Stimulated activated CD4-positive, alpha-beta T cell treated with anti-CD3 and anti-CD28 coated beads, Interleukin-1b, Interleukin-23, amount 100 ng/mL, for 1 hour (primary cell): ENCODE measurements at places on chromosomes 1 and 21.

- DNase-seq: no peak
Observed at GRCh38 chr21:34890724-34891612, 158.1 kb downstream of the RUNX1 start.

- no peak for DNase-seq
Observed at GRCh38 chr1:182877842-182878241, 38.7 kb downstream of the DHX9 start.

DNA sequence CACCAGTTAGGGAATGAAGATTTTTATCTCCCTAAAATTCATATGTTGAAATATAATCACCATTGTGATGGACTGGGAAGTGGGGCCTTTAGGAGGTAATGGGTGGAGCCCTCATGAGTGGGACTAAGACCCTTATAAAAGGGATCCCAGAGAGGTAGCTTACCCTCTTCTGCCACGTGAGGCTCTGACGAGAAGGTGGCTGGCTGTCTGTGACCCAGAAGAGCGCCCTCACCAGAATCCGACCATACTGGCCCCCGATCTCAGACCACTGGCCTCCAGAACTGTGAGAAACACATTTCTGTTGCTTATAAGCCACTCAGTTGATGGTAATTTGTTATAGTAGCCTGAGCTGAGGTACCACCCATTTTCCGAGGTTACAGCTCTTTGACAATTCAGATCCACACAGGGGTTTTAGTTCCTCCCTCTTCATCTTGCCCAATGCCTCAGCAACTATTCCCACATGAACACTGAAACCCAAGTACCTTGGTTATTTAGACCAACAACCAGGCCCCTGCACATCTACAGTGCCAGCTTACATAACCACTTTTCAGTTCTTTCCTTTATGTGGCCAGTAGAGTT lies 27.6 kb upstream of the HUNK start:
- DNase-seq: no peak

- DNase-seq: no peak
Observed at GRCh38 chr1:23020706-23021405, 1.6 kb downstream of the KDM1A start.

DNA sequence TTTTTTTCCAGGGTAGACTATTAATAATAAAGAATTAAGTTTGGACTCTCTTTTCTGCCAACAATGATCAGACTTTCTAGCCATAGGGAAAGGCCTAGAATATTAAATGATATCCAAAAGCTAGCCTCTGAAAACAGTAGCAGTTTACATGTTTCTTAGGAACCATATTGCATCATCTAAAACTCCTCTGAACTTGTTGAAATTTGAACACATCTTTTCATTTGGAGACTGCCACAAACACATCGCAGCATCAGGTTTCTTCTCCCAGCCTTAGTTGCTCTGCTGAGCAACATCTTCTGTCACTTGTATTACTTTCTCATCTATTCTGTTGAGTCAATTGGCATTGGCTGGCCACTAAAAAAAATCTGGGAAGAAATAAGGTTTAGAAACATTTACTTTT lies 63.2 kb upstream of the GNG4 start:
- DNase-seq: no peak

GRCh38 chr1:76191561-76191960 lies 117.0 kb downstream of the ST6GALNAC3 start:
- DNase-seq: no peak

- no peak for DNase-seq
Observed at GRCh38 chr1:163807331-163808049, 485.7 kb downstream of the NUF2 start.

DNA sequence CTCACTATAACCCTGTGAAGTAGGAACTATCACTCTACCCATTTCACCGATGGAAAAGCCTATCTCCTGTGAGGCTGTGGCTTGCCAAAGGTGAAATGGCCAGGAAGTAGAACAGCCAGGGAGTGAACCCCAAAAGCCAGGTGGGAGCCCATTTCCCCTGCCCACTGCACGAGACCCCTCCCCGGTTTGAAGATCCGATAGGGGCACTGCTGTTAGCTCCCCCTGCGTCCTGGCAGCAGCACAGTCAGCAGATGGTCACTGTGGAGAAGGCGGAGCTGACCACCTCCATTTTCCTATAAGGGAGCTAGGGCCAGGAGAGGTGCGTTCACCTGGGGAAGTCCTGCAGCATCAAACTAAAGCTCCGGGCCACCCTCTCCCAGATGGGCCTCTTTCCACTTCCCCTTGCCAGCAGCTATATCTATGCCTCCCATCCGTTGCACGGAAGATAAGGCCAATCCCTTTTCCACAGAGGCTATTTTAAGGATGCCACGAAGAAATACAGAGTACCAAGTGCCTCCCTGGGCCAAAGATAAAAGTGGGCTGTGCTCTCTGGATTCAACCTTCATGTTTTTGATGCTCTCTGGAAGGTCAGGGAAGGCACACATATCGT lies 7.8 kb downstream of the ERG start:
- no peak for DNase-seq

DNA sequence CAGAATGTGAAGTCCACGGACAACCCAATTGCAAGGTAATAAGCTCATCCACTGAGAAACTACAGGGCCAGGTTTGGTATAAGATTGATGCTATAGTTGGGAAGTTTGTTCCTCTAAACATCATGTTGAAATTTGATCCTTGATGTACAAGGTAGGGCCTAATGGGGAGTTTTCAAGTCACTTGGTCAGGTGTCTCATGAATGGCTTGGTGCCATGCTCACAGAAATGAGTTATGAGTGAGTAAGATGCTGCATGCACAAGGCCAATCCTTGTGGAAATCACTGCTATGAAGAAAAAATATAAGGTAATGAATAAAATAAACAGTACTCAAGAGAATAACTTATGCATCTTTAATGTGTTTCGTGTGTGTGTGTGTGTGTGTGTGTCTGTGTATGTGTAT lies 1891.2 kb downstream of the NCAM2 start:
- no peak for DNase-seq

DNA sequence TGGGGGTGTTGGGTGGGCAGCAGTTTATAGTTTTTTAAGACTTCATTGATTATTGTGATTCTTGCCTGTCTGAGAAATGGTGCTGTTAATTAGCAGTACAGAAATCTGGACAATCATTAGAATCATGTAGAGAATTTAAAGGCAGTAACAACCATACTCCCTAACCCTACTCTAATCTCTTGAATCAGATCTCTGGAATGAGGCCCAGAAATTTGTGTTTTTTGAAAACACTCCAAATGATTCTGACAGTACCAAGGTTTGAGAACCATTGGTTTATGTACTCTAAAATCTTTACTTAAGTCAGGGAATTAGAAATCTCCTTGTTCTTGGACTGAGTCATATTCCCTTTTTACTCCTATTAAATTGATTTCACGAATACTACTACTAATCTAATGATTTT lies 24.0 kb downstream of the FNBP1L start:
- DNase-seq: no peak

DNA sequence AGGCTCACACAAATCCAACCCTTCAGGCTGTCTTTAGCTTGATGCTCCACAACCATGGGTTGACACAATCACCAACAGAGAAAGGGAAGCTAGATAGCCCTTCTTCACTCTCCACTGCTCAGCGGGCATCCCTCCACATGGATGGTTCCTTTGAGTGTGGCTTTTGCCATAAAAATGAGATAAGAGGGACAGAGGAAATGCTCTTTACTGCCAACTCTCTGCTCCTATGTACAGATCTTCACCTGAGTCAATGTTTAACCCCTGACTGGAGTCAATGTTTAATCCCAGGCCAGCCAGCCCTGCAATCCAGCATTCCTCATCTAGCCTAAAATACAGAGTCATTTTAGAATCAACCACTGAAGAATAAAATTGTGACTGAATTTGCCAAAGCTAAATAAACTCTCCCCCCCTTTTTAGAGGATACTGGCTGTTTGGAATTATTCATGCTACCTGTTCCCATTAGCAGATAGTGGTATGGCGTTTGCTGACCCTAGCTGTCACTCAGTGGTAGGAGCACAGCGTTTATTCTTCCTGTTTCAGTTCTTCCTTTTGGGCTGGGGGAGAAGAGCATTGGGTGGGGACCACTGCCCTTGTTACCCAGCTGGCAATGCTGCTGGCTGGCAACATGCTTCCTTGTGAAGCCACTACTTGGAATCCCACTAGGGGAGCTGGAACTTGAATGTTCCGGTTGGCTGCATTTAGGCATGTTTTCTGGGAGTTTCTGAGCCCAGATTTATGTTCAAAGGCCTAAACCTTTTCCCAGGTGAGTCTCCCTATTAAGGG lies 5.2 kb upstream of the PIGR start:
- no peak for DNase-seq

DNA sequence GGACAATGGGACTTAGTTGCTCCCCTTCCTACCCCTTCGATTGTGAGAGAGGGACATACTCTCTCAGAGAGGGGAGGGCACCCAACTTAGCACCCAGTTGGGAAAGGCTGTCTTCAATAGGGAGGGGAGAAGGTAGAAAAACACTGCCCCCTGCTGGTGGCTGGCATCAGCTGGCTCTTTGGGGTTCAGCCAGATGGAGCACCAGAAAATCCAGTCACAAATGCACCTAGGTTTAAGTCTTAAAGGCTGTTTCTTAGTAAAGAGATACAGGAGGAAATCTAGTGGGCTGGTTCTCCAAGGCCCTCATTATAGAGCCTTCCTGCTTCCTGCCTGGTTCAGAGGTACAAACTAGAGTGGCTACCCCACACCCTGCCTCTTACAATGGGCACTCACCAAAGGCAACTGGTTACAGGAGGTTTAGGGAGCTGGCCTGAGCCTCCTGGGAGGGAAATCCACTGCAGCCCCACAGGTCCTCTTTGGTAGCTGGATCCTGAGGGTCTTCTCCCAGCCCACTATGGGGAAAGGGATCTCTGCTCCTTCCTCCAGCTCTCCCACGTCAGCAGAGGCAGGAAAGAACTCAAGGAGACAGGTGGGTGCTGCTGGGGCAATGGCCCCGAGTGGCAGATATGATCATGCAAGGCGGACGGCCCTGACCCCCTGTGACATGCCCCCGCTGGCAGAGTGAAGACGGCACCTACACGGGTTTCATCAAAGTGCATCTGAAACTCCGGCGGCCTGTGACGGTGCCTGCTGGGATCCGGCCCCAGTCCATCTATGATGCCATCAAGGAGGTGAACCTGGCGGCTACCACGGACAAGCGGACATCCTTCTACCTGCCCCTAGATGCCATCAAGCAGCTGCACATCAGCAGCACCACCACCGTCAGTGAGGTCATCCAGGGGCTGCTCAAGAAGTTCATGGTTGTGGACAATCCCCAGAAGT lies 28.3 kb downstream of the EIF2D start:
- DNase-seq: peak; percentile 83

DNA sequence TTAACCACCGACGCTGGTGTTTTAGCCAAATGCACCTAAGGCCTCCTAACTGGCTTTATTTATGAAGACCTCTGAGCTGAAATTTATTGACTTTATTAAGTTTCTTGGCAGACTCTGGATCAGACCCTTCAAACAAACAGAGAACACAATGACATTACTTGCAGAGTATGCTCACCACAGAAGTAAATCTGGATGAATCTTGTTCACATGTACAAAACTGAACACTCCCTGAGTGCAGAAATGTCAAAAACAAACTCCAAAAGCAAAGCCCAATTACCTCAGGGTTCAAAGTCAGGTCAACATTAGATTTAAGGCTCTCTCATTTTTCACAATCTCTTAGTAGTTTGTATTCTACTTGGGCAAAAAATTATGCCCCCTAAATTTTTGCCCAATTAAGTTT lies 218.6 kb downstream of the SLC45A1 start:
- no peak for DNase-seq

GRCh38 chr1:3155056-3155925 lies 86.3 kb downstream of the PRDM16 start:
- DNase-seq: no peak

DNA sequence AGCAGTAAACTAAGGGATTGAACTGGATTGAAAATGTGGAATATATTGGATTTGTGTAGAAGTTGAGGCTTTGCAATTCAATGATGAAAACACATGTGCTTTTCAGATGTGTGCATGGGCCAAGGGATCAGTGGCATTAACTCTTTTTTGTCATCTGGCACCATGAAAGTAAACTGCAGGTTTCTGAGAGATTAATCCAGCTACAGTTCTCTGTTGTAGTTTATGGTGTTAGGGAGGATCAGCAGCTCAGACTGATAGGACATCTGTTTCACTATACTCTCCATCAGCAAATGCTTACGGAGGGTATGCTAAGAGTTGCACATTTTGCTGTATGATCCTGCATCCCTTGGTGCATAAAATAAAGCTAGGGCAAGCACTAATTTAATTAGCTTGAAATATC lies 82.6 kb downstream of the C1orf21 start:
- no peak for DNase-seq

DNA sequence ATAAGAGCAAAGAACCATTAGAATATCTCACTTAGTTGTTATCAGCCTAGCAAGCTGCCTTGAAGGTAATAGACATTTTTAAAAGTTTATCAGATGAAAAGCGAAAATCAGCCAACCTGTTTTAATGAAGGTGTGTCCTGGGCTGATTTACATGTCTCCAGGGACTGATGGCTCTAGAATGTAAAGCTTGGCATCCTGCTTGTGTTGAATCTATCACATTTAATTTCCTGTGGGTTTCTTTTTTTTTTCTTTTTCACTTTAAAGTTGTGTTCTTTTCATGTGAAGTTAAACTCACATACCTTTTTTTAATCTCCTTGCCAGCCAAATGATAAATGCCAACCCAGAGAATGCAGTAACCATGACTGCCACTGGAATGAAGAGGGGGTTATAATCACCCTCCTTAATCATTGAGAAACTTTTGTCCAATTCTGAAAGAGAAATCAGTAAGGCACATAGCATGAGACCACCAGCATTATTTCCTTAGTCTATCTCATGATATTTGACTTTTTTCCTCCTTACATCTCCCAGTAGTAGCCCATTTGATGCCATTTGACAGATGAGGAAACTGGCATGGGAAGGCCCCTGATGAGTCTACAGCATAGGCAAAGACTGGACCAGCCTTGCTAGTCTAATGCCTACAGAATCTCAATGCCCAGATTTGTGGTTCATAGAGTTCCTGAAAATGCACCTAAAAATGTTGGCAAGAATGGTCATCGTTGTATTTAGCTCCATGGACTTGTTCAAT lies 10.0 kb downstream of the SELL start:
- DNase-seq: no peak

DNA sequence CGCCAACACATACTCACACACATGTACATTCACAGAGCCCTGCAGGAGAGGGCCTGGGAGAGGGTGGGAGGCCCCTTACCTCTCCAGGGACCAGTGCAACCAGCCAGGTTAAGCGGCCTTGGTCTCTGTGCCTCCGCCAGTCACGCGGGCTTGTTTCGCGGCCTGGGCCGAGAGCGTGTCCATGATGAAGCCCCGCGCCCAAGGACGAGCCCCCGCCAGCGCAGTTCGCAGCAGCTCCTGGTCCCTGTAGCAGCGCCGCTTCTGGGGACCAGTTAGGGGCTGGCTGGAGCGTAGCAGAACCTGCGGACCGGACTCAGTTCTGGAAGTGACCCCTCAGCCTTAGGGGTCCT lies 7.3 kb upstream of the FAM167B start:
- no peak for DNase-seq

DNA sequence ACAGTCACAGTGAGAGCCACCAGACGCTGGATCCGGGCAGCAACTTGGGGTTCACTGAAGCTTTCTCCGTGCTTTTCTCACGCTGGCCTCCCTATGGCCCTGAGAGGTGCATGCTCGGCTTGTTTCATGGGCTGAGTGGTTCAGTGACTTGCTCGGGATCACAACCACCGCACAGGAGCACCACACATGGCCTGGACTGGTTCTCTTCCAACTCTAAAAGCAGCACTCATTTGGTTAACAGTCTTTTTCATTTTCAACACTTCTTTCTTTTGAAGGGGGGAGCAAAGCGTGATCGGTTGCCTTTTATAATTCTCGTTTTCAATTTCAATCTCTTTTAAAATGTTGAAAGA lies 26.2 kb downstream of the UBIAD1 start:
- no peak for DNase-seq
